Immature natural killer cell (primary cell): ENCODE measurements at places on chromosomes 11 and 22. TPM values are rescaled to one million over a fixed set of nuclear protein-coding genes. Genes with fewer than 3 reads are reported as not detected.

Gene YAP1
- polyA plus RNA-seq, result not detected

Gene POTEH
- polyA plus RNA-seq, result not detected

Gene EIF3L
- polyA plus RNA-seq, result 215 TPM

Gene SF3A1
- 35.5 TPM for polyA plus RNA-seq

Gene CSF2RB
- not detected for polyA plus RNA-seq
